Hematopoietic multipotent progenitor cell treated with erythropoietin and hydrocortisone succinate and interleukin-3 and kit ligand, for 4 days (in vitro differentiated cells): ENCODE measurements at places on chromosomes 1 and 21.
A peak's percentile ranks its signal among the peaks of the same experiment; 100 is the strongest.

DNA sequence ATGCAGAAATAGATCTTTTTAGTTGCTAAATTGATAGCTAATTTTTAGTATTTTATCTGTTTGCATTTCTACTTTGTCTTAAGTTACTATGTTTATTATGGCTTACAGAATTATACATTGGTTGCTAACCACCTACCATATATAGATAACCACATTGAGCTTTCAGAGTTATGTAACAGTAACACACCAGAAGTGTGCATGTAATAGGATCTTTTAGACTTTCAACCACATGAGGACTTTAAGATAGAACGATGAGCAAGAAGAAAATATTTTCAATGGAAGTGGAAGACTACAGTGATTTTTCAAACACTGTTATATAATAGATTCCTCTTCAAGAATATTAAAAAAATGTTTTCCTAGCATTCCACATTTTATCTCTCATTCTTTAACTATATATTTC, 28.8 kb downstream of the TOR1AIP1 start:
- DNase-seq = peak; percentile 67

DNA sequence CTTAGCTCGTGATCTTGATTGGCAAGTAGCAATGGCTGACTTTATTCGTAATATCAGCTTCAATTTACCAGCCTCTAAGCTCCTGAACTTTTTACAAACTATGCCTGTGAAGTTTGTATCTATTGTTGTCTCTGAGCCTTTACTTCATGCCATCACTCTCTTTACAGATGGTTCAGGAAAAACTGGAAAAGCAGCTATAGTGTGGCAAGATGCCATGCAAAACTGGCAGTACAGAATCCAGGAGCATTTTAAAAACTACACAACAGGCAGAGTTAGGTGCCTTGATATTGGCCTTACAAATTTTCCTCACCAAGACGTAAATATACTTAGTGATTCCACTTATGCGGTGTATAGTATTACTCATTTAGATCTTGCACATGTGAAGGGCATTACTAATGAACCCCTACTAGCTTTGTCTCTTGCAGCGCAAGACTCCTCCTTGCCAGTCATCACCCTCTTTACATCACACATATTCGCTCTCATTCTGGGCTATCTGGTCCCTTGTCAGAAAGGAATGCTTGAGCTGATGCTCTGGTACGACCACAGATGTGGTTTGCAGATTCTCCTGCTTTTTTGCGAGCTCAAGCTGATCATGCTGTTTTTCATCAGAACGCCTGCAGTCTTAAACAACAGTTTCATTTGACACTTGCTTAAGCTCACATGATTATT, 36.3 kb downstream of the CLCA1 start:
- DNase-seq = peak; percentile 19

DNA sequence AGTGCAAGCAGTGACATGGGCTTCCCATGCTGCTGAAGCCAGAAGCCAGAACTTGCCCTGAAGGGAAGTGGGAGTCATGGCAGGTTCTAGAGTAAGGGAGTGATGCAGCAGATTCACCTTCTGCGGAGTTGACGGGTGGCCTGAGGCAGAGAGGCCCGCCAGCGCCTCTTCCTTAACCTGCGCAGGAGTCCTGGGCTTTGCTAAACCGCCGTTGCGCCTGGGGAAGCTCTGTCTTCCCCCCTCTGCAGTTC, 67.3 kb downstream of the OBSCN start:
- no peak for DNase-seq

DNA sequence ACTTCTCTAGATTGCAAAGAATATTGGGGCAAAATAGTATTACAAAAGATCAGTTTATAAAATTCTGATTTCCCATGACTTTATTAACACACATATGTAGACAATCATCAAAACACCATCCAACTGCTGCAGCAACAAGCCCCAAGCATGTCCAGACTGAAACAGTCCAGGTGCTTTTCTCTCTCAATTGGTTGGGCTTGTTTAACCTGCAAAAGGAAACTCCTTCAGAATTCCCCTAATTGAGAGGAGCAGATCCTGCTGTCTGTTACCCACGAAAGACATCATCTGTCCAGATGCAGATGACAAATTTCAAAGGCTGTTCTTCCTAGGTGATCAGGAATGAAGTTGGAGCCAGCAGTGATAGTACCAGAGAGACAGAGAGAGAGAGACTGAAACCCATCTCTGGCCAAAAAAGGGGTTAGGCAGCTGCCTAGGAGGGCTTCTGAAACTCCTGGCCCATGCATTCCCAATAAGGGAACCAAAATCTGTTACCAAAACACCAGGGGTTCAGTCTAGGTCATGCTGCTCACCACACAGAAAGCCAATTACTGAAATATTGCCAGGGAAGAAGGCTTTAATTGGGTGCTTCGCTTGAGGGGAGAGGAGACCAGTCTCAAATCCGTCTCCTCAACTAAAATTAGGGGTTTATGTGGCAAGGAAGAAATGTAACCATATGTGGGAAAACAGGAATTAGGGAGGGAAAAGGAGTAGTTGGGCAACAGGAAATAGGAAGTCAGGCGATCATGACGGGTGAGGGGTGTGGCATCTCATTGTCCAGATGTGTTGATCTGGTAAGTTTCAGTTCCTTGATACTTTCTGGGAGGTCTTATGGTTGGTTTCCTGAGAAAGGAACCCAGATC, 34.7 kb upstream of the RGL1 start:
- no peak for DNase-seq

DNA sequence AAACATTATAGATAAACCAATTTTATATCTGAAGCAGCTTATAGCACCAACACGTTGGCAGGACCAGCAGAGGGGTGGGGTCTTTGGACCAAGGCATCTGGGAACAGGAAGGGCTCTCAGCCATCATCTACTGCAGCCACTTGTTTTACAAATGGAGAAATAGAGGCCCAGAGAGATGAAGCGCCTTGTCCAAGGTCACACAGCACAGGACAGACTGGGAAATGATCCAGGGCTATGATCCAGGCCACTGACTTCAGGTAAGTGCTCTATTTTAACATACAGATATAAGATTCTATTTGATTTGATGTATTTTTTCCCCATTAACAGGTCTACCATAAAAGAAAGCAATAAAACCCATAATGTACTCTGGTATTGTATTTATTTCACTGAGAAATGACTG, 16.9 kb downstream of the GADD45A start:
- DNase-seq = no peak

GRCh38 chr1:86429835-86430234, 5.9 kb downstream of the CLCA2 start:
- DNase-seq = peak; percentile 84

DNA sequence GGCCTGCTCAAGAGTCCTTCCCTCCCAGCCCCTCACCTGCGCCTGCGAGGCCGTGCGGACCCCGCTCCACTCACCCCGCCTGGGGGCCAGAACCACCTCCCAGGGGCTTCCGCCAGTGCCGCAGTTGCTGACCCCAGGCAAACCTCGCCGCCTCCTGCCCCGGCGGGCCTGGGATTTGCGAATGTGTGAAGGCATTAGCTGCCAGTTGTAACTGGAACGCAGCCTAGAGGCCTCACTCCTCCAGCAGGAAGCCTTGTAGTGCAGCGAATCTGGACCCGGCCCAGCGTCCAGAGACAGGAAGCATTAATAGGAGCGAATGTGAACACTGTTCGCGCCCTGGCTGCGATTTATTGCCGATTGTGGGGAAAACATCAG, 140.9 kb upstream of the ARHGEF16 start:
- DNase-seq = no peak

DNA sequence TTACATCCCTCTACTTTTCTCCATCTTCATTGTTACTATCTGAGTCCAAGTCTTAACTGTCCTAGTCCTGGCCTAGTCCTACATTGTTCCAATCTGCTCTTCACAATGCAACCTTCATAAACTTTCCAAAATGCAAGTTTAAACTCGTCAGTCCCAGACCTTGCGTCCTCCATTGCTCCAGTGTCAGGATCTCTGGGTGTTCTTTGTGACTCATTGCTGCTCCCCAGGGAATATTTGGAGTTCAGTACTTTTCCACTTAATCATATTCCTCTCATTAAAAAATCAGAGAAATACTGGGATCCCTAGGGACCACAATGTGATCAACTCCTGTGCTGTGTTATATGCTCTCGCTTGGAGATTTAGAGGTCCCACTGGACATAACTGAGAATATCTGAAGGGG, 18.0 kb upstream of the KPRP start:
- DNase-seq = no peak

DNA sequence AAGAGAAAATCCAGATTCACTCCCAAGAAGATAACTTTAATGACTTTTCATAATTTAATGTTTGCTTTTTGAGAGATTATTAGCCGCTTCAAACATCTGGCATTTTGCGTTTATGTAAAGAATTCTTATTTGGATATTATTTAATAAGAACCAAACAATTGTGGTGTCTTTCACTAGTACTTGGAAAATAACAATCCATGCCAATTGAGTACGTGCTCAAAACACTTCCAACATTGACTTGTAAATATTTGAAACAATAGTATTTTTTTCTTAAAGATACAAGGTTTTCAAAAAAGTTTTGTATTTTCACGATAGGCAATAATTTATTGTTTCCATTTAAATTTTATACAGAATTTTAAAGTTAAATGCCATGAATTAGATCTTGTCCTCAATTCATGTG, 498.7 kb downstream of the AMY1C start:
- no peak for DNase-seq

DNA sequence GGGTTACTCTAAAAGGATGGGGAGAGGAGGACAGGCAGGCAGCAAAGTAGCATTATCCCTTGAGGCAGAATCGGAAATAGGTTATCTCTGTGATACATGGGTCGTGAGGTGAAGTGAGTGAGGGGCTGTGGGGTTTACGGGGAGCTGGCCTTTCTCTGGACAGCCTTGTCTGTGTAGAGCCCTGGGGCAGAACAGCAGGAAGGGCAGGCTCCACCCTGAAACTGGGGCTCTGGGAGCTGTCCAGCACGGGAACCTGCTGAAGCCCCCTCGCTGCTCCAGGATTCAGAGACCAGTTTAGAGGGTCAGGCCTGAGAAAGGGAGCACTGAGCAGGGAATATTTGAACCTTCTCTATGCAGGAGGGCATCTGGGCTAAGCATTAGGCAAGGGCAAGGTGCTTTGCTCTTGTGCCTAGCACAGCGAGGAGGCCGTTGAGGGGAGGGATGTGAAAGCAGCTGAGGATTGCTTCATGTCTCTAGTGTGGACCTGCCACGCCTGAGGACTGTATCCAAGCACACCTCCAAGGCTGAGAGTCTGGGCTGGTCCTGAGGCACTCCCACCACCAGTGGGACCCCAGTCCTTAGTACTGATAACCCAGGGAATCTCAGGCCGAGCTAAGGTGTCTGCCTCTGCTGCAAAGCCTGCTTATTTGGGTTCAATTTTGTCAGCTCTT, 55.8 kb downstream of the NAV1 start:
- peak; percentile 57 for DNase-seq
